ENCODE measurements at places on chromosomes 4 and X.

DNA sequence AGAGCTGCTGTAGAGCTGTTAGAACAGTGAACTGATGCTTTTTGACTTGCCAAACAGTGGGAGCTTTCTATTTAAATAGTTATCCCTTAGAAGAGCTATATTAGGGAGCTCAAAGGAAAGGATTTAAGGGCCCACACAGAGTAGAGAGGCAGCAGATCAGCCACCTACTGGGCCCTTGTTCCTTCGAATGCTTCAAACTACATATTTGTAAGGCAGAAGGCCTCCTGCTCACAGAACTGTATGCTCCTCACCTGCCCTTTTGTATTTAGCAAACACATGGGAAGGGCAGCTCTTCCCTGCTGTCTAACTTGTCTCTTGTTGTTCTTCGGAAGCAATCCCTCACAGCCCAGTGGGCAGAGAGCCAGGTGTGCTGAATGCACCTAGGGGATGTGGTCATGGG, 38.0 kb downstream of the IL1RAPL1 start:
- DNase-seq: no peak

DNA sequence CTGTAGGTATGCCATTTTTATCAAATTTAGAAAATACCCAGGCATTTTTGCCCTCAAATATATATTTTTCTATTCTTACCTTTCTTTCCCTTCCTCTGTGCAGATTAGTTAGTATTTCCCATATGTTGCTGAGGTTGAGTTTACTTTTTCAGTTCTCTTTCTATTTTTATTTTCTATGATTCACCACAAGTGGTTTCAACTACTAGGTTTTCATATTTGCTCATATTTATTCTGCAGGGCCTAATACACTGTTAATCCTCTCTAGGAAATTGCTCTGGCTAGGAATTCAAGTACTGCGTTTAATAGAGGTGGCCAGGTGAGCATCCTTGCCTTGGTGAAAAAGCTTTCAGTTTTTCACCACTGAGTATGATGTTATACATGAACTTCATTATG, 1535.3 kb upstream of the PCDH10 start:
- DNase-seq: peak; percentile 1

DNA sequence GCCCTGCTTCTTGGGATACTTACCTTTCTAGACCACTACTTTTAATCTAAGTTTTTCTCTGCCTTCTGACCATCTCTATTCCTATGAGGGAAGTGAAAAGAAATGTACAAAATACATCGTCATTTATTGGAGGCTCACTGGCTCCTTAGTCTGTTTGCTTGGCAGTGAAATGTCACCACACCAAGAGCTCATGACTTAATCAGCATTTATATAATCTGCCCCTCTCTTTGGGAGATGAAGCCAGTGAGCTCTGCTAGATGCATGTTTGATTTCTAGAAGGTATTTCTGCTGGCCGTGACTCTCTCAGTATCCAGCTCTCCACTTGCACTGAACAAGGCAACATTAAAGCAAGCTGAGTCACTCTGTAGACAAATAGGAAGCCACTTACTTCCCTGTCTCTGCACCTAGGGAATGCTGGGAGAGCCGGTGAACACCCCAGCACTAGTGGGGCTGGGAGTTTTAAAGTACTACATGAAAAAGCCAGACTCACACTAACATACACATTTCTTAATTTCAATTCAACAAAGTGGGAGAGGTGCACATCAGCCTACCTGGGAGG, 79.1 kb downstream of the MID1IP1 start:
- DNase-seq: peak; percentile 40

DNA sequence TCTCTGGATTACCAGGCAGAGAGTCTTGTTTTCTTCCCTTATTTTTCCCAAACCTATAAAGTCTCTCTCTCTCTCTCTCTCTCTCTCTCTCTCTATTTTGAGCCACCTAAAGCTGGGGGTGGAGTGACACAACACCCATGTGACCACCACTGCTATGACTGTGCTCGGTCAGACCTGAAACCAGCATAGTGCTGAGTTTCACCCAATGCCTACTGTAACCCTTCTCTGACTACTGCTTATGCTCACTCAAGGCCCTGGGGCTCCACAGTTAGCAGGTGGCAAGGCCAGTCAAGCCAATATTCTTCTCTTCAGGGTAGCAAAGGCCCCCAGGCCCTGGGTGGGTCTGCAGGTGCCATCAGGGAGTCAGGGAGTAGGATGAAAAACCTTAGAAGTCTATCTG, 114.7 kb upstream of the ARMCX2 start:
- no peak for DNase-seq

DNA sequence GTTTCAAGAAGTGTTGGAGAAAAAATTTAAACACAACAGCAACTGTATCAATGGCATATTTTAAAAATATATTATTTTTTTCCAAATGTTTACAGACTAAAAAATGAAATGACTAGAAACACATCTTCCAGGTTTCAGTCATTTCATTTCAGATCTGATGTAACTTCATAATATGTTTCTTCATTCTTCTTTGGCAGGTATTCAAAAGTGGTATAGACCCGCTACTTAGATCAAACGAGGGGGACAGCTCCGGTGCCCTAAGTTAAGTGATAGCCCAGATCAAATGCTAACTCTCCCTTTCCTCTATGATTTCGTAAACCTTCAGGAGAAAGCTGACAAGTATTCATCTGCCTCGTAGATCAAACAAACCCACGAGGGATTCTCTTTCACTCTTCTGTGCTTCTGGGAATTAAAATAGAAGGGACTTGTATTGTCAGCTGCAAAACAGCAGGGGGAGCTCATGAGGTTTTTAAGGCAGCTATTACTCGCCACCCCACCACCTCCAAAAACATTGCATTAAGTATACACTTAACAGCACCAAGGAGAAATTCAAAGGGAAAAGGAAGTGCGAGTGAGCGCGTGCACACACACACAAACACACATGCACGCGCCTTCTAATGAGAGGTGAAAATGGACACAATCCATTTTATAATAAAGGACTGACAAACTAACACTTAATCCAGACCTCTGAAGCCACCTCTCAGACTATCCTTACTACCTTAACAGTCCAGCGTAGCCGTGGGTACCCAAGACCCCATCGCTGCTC, 21.4 kb downstream of the HELT start:
- peak; percentile 81 for DNase-seq

DNA sequence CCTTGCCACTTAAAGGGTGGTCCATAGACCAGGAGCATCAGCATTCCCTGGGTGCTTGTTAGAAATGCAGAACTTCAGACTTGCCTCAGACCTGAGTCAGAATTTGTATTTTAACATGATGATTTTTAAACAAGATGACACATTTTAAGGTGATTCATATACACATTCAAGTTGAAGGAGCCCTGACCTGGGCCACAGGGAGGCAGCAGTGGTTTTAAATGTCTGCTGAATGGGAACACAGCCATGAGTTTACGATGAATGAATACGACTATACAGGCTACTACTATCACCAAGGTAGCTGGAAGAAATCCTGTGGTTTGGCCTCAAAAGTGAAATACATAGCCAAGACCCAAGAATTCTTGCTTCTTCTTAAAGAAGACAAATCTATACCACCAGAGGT, 2.9 kb downstream of the HDAC8 start:
- peak; percentile 7 for DNase-seq

- DNase-seq: no peak
Measured at GRCh38 chr4:34281826-34282225, 1962.5 kb downstream of the ARAP2 start.

DNA sequence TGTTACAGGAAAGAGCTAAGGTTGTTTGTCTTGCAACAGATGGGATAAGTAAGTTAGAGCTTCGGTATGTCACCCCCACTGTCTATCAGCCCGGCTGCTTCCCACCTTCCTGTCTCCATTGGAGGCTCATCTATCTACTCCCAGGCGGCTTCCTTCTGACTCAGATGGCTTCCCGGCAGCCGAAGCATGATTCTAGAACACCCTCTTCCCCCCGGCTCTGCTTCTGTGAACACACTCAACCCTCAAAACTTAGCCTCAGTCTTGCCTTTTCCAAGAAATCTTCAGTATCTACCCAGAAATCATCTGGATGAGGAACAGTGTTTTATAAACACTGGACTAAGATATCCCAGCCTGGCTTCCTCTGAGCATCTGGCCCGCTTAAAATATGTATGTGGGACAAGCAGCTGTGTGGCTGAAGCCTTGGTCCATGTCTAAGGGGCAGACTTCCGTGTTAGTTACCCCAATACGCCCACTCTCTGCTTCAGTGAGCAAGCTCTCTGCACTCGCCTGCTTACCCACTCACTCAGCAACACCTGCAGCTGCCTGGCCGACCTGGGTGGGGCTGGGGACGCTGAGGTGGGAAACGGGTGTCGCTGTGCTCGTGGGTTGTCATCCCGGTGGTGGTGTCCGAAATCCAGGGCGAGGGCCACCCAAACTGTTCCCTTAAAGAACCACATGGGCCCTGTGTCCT, 12.0 kb upstream of the SLC2A9 start:
- no peak for DNase-seq

GRCh38 chr4:111326450-111326849, 703.6 kb upstream of the PITX2 start:
- DNase-seq: no peak

- DNase-seq: no peak
Measured at GRCh38 chrX:28613558-28613957, 26.3 kb downstream of the IL1RAPL1 start.

DNA sequence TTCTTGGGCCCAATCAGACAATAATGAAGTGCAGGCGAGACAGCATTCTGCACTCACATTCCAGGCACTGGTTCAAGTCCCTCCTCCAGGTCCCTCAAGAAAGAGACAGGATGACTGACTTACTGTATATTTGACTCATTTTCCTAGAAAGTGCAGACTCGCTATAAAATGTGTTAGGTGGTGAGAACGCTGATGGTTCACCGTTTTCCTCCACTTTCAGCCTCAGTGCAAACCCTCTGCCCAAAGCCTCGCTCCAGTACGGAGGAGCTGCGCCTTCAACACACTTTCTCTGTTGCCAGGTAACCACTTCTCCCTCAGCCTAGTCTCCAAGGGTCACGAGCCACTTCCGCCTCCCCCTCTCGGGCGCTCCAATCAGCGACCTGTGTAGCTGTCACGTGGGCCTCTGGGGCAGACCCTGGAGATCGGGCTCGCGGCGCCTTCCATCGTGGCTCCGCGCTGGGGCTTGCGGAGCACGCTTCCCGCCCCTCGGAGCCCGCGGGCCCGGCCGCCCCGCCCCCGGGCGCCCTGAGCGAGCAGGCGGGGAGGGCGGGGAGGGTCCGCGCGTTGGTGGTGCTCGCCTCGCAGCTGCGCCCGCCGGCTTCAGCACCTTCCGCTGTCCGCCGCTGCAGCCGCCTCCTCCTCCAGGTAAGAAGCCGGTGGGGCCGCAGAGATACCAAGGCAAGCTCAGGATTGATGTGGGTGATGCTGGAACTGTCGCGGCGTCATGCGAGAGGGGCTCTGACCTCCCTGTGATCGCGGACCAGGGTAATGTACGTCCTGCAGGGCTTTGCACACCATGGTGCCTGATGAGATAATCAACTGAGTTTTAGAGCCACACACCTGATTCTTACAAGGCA, at the start of gene WDR17:
Gene WDR17 (plus strand): TSS at position 407 of the 857 bp plus-strand sequence. CDS start 45,740 bp downstream, outside the sequence.
- DNase-seq: peak; percentile 96

DNA sequence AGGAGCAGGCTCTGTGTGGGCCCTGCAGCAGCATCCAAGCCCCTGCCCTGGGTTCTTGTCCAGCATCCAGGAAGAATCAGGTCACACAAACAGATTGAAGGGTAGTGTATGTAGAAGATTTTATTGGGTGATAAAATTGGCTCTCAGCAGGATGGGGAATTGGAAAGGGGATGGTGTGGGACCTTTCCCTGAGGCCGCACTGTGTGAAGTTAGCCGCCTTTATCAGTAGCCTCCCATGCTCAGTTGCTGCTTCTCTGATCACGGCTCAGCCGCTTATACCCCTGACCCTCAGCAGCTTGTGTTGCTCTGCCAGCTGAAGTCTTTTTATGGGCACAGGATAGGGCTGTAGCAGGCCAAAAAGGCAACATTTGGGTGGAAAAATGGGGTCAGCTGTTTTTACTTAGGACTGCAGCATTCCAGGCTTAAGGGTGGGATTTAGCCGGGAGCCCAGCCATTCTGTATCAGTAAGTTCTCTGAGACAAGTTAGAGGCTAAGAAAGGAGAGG, 35.2 kb upstream of the CCNG2 start:
- no peak for DNase-seq

DNA sequence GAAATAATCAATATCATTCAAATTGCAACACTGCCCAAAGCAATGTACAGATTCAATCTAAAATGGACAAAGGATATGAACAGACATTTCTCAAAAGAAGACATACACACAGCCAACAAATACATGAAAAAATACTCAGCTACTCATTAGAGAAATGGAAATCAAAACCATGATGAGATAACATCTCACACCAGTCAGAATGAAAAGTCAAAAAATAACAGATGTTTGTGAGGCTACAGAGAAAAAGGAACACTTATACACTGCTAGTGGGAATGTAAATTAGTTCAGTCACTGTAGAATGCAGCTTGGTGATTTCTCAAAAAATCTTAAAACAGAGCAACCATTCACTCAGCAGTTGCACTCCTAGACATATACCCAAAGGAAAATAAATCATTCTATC, 205.2 kb downstream of the DKK2 start:
- no peak for DNase-seq

GRCh38 chrX:17425136-17425535, 50.1 kb downstream of the NHS start:
- no peak for DNase-seq

- peak; percentile 77 for DNase-seq
Measured at GRCh38 chr4:140237616-140238350, 83.8 kb upstream of the MAML3 start.

DNA sequence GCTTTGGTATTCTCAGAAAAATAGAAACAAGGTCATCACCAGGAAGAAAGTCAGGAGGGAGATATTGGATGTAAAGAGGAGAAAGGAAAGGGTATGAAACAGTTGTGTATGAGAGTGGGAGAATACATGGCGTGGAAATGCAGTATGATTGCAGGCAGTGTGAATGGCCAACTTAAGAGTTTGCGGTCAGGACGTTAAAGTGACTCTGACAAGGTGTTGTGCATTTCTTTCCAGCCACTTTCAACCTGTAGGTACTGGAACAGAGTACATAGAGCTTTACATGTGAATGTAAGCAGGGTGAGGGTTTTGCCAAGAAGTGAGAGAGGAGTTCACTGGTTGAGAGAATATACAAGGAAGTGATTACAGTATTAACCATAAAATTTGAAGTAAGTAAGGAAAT, 15.7 kb downstream of the ATP10D start:
- no peak for DNase-seq

DNA sequence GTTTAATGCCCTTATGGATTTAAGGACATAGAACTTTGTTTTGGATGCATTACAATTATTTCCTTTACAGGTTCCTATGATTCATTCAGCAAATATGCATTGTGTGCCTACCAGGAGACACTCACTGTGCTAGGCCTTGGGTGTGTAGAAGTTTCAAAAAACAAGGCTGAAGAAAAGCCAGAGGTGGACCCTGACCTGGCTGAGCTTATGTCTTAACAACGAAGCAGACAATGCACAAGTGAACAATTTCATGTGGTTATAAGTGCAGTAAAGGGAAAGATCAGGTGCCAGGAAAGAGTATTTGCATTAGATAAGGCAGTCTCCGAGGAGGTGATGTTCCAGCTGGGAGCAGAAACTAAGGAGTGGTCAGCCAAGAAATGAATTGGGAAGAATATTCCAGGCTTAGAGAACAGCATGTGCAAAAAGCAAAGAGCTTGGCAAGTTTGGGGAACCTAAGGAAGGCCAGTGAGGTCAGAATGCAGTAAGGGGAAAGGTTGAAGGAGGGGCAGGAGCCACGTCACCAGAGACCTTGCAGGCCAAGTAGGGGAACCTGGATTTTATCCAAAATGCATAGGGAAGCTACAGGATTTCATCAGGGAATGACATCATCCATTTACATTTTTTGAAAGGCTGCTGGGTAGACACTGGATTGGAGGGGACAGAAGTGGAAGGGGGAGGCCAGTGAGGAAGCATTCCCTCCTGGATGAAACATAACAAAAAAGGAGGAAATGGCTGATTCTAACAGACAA, 193.6 kb downstream of the SOWAHB start:
- no peak for DNase-seq

All from common myeloid progenitor, CD34-positive (primary cell).